Tibial artery (tissue), 4 donors: ENCODE measurements at places on chromosomes 13 and 19.

DNA sequence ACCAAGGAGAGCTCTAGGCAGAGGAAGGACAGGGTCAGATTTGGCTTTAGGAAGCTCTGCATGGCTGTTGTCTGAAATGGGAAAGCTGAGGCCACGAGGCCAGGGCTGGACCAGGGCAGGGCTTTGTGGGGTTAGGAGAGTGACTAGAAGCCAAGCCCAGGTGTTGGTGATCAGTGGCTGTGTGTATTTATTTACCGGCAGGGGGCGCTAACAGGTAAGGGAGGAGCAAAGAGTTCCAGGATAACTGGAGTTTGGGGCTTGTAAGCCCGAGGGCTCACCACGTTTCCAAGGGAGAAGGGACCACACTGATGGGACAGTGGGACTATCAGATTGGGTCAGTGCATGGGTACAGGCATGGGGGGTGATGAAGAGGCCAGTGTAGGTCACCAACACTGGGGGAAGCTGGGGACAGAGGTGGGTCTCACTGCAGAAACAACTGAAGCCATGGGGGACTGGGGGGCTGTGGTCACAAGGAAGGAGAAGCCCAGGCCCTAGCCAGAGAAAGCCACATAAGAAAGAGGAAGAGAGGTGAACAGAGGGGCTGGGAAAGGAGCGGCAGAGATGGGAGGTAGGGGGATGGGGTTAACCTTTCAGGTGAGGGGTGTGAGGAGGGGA is 3.9 kb downstream of the TMEM147 start:
- no peaks in the 10 kb centered on the region for H3K27me3 ChIP-seq
- H3K36me3 ChIP-seq = no peaks in the 10 kb centered on the region
- H3K4me3 ChIP-seq = no peak overlapping the region
- H3K4me1 ChIP-seq = peaks cover 15% of the 10 kb centered on the region
- DNase-seq = no peak

DNA sequence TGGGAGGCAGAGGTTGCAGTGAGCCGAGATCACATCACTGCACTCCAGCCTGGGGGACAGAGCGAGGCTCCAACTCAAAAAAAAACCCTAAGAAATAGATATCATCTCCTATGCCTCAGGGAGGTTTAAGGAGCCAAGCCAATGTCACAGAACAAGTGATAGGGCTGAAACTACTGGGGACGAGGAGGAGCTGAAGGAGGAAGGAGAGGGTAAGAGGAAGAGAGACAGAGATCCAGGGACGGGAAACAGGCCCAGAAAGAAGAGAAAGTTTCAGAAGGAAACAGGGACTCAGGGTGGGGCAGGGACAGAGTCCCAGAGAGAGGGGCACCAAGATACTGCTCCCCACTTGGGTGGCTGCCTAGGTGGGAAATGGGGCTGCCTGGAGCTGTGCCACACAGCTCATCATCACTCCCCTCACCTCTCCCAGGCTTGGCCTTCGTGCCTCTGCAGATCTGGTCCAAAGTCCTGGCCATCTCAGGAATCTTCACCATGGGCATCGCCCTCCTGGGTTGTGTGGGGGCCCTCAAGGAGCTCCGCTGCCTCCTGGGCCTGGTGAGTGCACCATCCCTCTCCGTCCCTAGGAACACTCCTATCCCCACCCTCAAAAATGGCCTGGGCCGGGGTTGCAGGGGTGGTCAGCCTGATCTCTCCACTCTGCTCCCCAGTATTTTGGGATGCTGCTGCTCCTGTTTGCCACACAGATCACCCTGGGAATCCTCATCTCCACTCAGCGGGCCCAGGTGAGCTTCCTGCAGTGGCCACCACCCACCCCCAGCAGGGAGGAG is 1.5 kb downstream of the CD37 start:
- no peak overlapping the region for H3K4me3 ChIP-seq
- H3K4me1 ChIP-seq = no peaks in the 10 kb centered on the region
- H3K27ac ChIP-seq = no peak overlapping the region
- peak; percentile 58 for DNase-seq

DNA sequence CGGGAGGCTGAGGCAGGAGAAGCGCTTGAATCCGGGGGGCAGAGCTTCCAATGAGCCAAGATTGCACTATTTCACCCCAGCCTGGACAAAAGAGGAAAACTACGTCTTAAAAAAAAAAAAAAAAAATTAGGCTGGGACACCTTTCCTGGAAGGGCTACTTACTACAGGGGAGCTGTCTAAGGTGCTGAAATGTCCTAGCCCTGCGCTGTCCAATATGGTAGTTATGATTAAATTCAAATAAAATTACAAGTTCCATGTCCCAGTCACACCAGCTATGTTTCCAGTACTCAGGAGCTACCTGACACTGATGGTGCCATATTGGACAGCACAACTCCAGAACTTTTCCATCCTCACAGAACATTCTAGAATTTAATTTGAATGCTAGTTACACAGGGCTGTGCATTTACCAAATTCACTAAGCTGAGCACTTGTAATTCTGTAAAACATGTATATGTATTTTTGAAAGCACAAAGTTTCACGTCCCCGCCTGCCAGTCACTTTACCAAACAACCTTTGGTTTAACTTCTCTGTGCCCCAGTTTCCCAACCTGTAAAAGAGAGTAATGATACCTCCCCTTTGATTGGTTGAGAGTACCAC is 9.2 kb upstream of the ZSCAN22 start:
- H3K4me3 ChIP-seq = no peak overlapping the region
- H3K4me1 ChIP-seq = no peaks in the 10 kb centered on the region
- H3K36me3 ChIP-seq = peaks cover 26% of the 10 kb centered on the region
- H3K27ac ChIP-seq = no peak overlapping the region
- no peaks in the 10 kb centered on the region for H3K27me3 ChIP-seq

DNA sequence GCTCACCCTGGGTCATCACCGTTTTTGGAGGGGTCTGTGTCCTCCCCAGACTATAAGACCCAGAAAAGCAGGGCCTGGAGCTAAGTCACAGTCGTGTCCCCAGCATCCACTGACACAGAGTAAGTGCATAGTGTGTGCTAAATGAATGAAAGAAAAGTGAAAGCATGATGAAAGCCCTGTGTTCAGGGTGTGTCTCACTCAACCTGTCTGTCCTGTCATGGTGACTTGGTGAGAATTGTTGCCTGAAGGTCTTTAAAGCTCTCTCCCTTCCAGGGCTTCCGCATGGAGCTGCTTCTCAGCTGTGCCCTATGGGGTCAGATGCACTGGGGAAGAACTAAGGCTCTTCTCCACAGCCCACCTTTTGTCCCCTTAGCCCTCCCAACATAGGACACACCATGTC is 20.5 kb upstream of the IGFL1 start:
- H3K4me1 ChIP-seq = peaks cover 17% of the 10 kb centered on the region
- no peaks in the 10 kb centered on the region for H3K27me3 ChIP-seq
- H3K27ac ChIP-seq = no peak overlapping the region
- no peak overlapping the region for H3K4me3 ChIP-seq
- DNase-seq = no peak

DNA sequence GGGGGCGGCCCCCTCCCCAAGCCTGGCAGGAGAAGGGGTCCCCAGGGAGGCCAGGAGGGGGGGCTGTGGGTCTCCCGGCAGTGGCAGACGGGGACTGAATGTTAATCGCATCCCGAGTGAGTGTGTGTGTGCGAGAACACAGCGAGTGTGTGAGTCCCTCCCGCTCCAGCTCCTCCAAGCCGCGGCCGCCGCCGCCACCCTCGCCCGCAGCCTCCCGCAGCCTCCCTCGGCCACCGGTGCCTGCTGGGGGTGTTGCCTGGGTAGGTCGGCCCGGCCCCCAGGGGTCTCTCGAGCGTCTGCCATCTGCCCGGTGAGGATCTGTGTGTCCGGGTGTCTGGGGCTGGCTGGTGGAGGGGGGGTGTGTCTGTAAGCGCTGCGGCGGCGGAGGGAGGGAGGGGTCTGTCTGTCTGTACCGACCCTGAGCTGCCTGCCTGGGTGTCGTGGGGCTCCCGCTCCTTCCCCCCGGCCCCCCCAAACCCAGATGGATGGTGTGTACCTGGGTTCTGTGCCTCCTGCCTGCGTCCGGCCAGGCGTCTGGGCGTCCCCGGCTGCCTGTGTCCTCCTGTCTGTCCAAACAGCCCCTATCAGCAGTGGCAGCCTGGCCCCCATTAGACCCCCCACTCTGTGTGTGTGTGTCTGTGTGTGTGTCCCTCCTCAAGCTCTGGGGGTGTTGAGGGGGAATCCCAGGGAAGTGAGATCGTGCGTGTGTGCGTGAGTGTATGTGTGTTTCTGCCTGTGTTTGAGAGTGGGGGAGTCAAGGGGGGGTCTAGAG is at the start of gene GRIN2D:
TSS of gene GRIN2D (plus strand) at position 110 of the 772 bp plus-strand sequence. CDS start 4,725 bp downstream, outside the sequence.
- H3K36me3 ChIP-seq = no peaks in the 10 kb centered on the region
- no peak within 1 kb of the TSS for H3K4me3 ChIP-seq
- no peak within 1 kb of the TSS for H3K27ac ChIP-seq
- H3K4me1 ChIP-seq = peaks cover 39% of the 10 kb centered on the region
- peaks cover 4% of the 10 kb centered on the region for H3K27me3 ChIP-seq
- DNase-seq = no peak

DNA sequence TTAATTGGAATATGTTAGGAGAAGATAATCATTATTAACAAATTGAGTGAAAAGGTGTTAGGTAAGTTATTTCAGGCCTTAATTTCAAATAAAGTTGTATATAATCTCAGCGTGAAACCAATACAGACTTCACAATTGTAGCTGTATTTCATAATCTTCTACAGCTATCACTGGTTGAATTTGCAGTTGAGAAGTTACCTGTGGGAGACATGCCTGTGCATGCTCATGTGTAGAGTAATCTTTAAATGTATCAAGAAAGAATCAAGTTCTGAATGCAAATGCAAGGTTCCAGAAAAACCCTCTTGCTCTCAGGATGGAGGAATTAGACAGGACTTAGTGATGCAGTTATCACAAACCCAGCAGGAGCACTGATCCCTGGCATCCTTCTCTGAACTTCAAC is 938.4 kb upstream of the SLC10A2 start:
- DNase-seq = no peak
- H3K27ac ChIP-seq = no peak overlapping the region
- no peak overlapping the region for H3K4me3 ChIP-seq
- H3K4me1 ChIP-seq = no peaks in the 10 kb centered on the region

DNA sequence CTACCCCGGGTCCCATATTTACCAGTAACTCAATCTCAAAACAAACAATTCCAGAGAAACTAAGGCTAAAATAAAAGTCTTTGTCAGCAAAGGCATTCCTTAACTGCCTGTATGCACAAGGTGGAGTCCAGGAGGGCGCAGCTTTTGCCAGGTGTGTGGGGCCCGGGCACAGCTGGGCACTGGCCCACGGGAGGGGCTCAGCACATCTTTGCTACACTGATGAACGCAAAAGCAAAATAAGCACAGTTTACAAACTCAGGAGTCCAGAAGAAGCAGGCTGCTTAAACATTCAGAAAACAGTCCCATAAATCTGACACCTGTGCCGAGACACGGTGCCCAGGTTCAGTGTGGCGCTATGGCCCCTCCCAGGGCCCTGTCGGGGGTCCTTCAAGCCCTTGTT is 70.8 kb downstream of the SLC7A1 start:
- DNase-seq = no peak
- H3K27ac ChIP-seq = peak overlapping the region; percentile 45
- no peak overlapping the region for H3K4me3 ChIP-seq
- peaks cover 44% of the 10 kb centered on the region for H3K36me3 ChIP-seq
- H3K27me3 ChIP-seq = no peaks in the 10 kb centered on the region
- H3K4me1 ChIP-seq = peaks cover 31% of the 10 kb centered on the region

GRCh38 chr13:108777421-108778420 is 148.3 kb downstream of the MYO16 start:
- no peaks in the 10 kb centered on the region for H3K4me1 ChIP-seq
- DNase-seq = no peak
- H3K36me3 ChIP-seq = no peaks in the 10 kb centered on the region
- H3K4me3 ChIP-seq = no peak overlapping the region
- H3K27ac ChIP-seq = no peak overlapping the region

DNA sequence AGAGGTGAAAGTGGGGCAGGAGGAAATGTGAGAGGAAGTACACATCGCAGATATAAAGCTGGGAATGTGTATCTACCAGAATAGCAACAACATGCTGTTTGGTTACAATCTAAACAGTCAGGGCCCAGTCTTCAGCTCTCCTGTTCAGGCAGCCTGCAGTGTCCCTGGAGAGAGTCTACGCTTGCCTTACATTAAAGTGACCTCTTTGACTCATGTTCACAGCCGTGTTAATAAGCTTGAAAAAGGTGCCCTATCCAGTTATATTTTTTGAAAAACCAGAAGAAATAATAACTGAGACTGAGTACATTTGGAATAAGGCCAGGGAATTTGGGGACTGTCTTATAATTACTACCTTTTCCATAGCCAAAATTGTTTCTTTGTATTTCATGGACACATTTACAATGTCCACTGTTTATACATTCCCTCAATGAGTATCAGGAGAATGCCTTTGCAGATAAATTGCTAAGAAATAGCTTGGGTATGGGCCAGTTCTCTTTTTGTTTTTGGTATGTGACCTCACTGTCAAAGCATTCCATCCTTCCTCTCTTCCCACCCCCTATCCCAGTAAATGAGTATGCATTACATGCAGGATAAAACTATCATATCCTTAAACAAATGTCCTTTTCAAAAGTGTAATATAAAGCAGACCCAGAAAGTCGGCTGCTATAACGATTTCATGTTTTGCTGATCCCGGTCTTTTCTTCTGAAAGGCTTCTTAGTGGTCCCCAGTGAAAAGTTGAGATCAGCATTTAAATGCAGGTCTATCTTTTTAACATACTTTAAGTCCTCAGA is 82.6 kb downstream of the PCDH9 start:
- DNase-seq = no peak
- no peak overlapping the region for H3K27ac ChIP-seq
- H3K4me3 ChIP-seq = no peak overlapping the region
- no peaks in the 10 kb centered on the region for H3K36me3 ChIP-seq

GRCh38 chr13:114143806-114144605 is 11.6 kb upstream of the RASA3 start:
- H3K4me3 ChIP-seq = no peak overlapping the region
- H3K4me1 ChIP-seq = peaks cover 5% of the 10 kb centered on the region
- no peaks in the 10 kb centered on the region for H3K27me3 ChIP-seq

- H3K36me3 ChIP-seq = no peaks in the 10 kb centered on the region
- no peak within 1 kb of the TSS for H3K27ac ChIP-seq
- peaks cover 19% of the 10 kb centered on the region for H3K4me1 ChIP-seq
- DNase-seq = no peak
These were observed at the start of gene GIPC3 for GRCh38 chr19:3585301-3586126. TSS of gene GIPC3 (plus strand) at chr19:3585478. CDS start at chr19:3585598, 120 bp downstream.

GRCh38 chr19:4449022-4449638 is 8.5 kb downstream of the UBXN6 start:
- no peaks in the 10 kb centered on the region for H3K4me1 ChIP-seq
- no peak overlapping the region for H3K4me3 ChIP-seq
- H3K36me3 ChIP-seq = peaks cover 76% of the 10 kb centered on the region
- no peaks in the 10 kb centered on the region for H3K27me3 ChIP-seq

GRCh38 chr19:46713781-46714443 is 3.0 kb downstream of the PRKD2 start:
- H3K36me3 ChIP-seq = peaks cover 28% of the 10 kb centered on the region
- H3K4me1 ChIP-seq = peaks cover 18% of the 10 kb centered on the region
- H3K27ac ChIP-seq = peak overlapping the region; percentile 95
- peak; percentile 96 for DNase-seq
- H3K4me3 ChIP-seq = peak overlapping the region; percentile 92
- no peaks in the 10 kb centered on the region for H3K27me3 ChIP-seq

- no peaks in the 10 kb centered on the region for H3K27me3 ChIP-seq
- peak overlapping the region; percentile 42 for H3K4me3 ChIP-seq
- H3K4me1 ChIP-seq = peaks cover 81% of the 10 kb centered on the region
- peak; percentile 99 for DNase-seq
- H3K27ac ChIP-seq = peak overlapping the region; percentile 99
- no peaks in the 10 kb centered on the region for H3K36me3 ChIP-seq
These were observed 13.7 kb downstream of the KLHL26 start for GRCh38 chr19:18650468-18651041.

- H3K4me3 ChIP-seq = no peak overlapping the region
- H3K4me1 ChIP-seq = peaks cover 83% of the 10 kb centered on the region
- H3K27ac ChIP-seq = peak overlapping the region; percentile 85
- no peaks in the 10 kb centered on the region for H3K27me3 ChIP-seq
- DNase-seq = no peak
These were observed 177.4 kb downstream of the OXGR1 start for GRCh38 chr13:96816874-96817273.
